ENCODE measurements at places on chromosomes 11 and 22.

DNA sequence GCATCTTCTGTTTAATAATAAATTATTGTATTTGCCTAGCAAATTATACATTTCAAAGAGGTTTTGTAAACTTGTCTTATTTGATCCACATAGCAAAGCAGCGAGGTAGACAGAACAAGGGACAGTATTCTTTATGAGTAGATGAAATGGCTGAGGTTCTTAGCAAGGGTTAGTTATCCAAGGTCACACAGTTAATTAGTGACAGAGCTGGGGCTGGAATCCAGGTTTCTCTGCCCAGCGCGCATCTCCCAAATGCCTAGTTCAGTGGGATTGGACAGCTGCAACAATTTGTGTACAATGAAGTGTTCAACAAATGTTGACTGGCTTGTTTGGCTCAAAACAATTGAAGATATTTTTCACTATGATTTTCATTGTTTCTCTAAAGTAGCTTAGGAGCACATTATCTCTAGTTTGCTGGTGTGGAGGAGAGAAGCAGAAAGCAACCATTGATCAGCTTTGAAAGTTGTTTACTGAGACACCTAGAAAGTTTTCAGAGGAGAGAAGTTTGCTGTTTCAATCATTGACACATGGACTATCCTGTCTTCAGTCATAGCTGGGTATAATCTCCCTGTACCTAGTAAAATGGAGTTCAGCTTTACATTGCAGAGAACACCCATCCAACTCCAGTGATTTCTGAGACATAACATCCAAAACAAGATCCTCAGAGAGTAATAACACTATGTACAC is 270.6 kb downstream of the FAT3 start:
- DNase-seq = no peak

- no peak for DNase-seq
Measured at GRCh38 chr11:119369132-119369925, 12.2 kb downstream of the USP2 start.

GRCh38 chr22:34333285-34333684 is 413.0 kb upstream of the LARGE1 start:
- DNase-seq = no peak

- DNase-seq = no peak
Measured at GRCh38 chr22:21632237-21632895, at the start of gene CCDC116. CCDC116 (plus strand) TSS chr22:21632760; CDS start chr22:21633182, 422 bp downstream.

DNA sequence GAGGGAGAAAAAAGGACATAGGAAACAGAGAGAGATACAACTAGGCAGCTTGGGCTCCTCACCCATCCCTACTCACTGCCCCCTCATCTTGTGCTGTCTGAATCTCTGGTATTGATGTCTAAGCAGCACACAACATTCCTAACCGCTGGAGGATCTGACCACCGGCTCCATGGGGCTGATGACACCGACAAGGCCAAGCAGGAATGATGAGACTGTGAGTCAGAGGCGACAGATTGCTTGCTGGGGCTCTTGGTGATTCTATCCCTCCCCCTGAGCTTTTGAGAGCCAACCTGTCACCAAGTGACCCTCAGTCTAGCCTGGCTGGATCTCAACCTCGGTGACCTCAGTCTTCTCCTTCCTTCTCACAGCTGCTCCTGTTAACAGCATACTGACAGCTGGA is 13.8 kb downstream of the PAMR1 start:
- no peak for DNase-seq

GRCh38 chr22:27113211-27113635 is 455.8 kb downstream of the MIAT start:
- DNase-seq = peak; percentile 88

- DNase-seq = no peak
Measured at GRCh38 chr11:113613619-113614018, 92.5 kb downstream of the TMPRSS5 start.

DNA sequence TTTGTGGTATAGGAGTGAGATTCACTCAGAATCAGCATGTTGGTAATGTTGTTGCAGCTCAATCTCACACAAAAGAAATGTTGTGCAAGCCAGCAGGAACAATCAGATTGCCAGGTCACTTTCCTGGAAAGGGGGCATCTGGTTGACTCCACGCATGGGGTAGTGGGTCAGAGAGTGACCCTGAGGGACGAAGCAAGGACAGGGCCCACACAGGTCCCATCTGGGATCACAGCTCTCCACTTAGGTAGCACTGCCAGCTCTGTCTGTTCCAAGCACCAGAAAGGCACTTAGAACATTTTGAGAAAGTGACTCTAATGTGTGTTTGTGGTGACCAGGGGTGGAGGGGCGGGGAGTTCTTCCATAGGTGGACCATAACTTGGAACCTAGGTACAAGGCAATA is 109.5 kb downstream of the RASSF10 start:
- no peak for DNase-seq

DNA sequence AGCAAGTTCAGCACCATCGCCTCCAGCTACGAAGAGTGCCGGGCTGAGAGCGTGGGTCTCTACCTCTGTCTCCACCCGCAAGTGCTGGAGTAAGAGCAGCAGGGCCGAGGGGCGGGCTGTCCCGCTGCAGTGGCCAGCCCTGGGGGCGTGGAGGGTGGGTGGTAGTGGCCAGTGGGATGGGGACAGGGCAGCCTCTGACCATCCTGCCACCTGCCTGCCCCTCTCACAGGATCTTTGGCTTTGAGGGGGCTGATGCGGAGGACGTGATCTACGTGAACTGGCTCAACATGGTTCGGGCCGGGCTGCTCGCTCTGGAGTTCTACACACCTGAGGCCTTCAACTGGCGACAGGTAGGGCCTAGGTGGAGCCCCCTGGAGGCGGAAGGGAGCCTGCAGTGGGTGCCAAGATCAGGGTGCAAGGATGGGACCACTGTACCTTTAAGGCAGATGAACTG is 15.0 kb upstream of the BBS1 start:
- no peak for DNase-seq

DNA sequence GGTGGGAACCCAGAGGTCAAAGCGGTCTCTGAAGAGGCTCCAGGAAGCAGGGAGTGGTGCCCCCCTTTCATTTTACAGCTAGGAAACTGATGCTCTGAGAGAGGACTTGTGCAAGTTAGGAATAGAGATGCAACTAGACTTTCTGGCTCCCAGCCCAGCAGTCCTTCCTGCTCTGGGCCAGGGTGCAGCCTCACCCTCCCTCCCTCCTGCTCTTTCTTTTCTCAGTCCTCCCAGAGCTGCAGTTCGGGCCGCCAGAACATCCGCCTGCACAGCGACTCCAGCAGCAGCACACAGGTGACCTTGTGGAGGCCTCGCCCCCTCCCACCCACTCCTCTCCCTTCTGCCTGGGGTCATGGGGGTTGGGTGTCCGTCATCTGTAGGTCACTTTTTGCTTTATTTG is 51.5 kb downstream of the LHFPL7 start:
- no peak for DNase-seq

- DNase-seq = no peak
Measured at GRCh38 chr22:23187871-23188700, 7.8 kb downstream of the BCR start.

DNA sequence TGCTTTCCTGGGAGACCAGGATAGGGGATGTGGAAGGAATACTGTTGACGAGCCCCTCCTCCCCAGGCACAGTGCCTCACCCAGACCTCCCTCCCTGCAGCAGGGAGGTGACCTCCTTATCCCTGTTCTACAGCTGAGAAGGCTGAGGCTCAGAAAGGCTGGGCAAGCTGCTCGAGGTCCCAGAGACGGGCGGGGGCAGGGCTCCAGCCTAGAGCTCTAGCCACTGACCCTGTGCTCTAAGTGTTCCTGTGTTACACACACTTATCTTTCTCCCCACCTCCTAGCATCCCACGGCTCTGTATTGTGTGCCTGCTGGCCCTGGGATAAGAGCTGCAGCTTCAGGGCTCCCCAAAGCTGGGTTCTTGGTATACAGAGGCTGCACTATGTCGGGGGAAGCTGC is 7.9 kb downstream of the CCDC134 start:
- no peak for DNase-seq

DNA sequence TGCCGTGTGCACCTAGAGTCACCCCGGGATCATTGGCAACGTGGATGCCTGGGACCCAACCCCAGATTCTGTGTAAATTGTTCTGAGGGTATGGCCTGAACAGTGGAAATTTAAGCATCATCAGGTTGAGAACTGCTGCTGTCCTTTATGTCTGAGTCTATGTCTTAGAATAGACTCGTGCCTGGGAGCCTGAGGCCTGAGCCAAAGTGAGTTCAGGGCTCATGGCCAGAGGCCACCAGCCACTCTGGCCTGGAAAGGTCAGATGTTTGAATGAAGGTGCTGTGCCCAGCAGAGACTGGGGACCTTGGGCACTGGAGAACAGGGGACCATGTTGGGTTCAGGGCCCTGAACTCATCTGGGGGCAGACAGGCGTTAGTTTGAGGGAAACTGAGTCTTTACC is 91.1 kb downstream of the MYO18B start:
- DNase-seq = no peak

GRCh38 chr11:12512132-12512531 is 134.8 kb downstream of the PARVA start:
- no peak for DNase-seq

All from AG04449 (cell line).